ENCODE measurements at places on chromosomes 6 and 20.

- no peak for DNase-seq
- H3K36me3 ChIP-seq = no peaks in the 10 kb centered on the region
- H3K4me3 ChIP-seq = no peak overlapping the region
- no peaks in the 10 kb centered on the region for H3K27me3 ChIP-seq
- H3K4me1 ChIP-seq = peaks cover 64% of the 10 kb centered on the region
- H3K27ac ChIP-seq = peak overlapping the region; percentile 82
Observed at GRCh38 chr20:63855363-63856097, 5.8 kb upstream of the ABHD16B start.

DNA sequence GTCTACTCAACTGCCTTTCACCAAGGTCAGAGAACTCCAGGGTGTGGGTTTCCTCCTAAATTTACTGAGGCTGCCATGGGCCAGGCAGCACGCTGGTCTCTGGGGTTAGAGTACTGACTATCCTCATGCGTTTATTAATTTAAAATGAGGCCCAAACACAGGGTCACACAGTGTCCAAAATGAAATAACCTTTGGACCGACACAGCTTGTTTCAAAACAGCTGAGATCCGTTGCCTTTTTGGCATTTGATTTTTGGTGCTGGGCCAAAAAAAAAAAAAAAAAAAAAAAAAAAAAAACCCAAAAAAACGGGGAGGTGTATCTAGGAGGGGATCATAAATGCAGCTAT is 14.6 kb upstream of the TOX2 start:
- H3K36me3 ChIP-seq = no peaks in the 10 kb centered on the region
- no peaks in the 10 kb centered on the region for H3K27me3 ChIP-seq
- DNase-seq = no peak
- peak overlapping the region; percentile 14 for H3K27ac ChIP-seq

DNA sequence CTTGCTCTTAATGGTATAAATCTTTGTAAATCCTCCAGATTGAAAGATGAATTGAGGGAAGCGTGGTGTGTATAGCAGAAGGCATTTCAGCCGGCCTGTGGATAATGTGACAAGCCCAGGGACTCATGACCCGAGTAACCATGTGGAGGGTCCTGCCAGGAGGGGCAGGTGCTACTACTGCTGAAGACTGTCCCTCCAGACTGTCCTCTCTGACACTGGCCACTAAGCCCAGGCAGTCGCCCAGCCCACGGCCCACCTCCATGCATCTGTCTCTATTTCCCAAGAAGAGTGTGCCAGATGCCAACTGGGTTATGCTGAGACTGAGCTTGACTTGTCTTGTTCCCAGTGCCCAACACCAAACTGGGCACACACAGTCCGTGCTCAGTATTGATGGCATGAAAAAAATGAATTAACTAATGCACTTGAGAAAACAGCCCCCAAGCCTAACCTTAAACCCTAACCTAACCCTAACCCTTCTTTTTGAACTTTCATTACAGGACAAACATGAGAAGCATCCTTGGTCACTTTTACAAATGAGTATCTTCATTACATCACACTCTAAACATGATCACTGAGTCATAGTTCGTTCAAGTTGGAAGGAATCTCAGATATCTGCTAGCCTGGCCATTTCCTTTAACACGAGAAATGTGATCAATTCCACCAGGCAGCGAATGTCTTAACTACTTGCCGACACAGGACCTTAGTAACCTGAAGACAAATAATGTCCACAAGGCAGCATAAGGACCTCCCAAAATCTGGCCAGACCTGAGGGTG is 182.2 kb upstream of the RREB1 start:
- DNase-seq = no peak
- peaks cover 4% of the 10 kb centered on the region for H3K4me1 ChIP-seq
- H3K27ac ChIP-seq = no peak overlapping the region
- H3K4me3 ChIP-seq = no peak overlapping the region

- no peak for DNase-seq
Observed at GRCh38 chr6:113442040-113442439, 415.1 kb upstream of the MARCKS start.

GRCh38 chr6:87661016-87661415 is 41.0 kb downstream of the AKIRIN2 start:
- peaks cover 18% of the 10 kb centered on the region for H3K4me1 ChIP-seq
- H3K27ac ChIP-seq = peak overlapping the region; percentile 63
- H3K27me3 ChIP-seq = no peaks in the 10 kb centered on the region
- H3K36me3 ChIP-seq = no peaks in the 10 kb centered on the region

DNA sequence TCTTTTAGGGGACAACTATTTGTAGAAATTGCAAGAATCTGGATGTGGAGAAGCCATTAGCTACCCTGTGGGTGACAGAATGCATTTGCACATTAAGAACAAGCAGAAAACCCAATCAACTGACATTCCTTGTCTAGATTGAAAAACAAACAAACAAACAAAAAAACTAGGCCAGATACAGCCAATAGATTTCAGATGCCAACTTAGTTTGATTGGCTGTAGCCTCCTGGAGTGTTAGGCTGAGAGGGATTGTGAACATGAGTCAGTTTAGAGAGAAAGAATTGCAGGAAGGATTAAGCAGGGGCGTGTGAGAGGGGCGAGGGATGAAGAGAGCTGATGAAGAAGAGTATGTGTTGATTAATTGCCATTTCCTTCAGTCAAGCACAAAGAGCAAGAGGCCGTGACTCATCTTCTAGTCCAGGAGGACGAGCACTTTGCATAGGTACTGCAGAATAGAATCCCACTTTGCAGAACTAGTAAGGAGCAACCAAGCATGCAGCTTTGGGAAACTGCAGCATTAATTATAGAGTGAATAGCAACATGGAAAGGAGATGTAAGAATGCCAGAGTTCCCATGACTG is 188.0 kb upstream of the RAB32 start:
- H3K4me1 ChIP-seq = no peaks in the 10 kb centered on the region
- H3K27me3 ChIP-seq = no peaks in the 10 kb centered on the region
- H3K27ac ChIP-seq = no peak overlapping the region
- no peak for DNase-seq
- no peaks in the 10 kb centered on the region for H3K36me3 ChIP-seq

- H3K4me1 ChIP-seq = no peaks in the 10 kb centered on the region
- no peak for DNase-seq
- peak overlapping the region; percentile 41 for H3K27ac ChIP-seq
- no peak overlapping the region for H3K4me3 ChIP-seq
Observed at GRCh38 chr20:51848346-51848745, 46.0 kb upstream of the SALL4 start.

DNA sequence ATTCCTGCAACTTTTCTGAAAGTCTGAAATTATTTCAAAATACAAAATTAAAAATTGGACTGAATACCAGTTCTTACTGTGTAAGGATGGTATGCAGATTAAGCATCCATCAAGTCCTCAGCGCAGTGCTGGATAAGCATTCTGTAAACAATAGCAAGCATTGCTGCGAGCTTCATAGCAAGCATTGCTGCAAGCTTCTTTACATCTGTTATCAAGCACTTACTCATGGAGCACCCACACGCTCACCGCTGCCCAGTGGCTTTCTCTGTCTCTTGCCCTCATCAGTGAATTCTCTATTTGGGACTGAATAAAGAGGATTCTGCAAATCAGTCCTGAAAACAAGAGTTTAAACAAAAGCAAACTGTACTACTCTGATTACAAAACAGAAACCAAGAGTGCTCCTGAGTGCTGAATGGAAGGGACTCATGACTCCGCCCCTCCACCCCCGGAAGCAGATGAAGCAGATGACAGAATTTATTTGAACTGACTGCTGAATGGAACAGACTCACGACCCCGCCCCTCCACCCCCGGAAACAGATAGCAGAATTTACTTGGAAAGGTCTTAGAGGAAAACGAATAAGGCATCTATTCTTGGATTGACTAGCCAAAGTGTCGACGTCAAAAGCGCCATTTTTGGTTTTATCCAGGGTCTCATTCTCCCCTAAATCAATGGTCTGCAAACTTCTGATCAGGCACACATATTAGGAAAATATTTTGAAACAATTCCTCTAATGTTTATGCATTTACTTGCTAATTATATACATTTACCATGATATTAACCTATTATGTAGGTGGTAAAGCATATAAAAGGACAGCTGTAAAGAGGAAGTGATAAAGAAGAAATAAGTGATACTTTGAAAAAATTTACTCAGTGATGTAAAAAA is 22.1 kb upstream of the EYA2 start:
- no peaks in the 10 kb centered on the region for H3K36me3 ChIP-seq
- DNase-seq = peak; percentile 41
- H3K27ac ChIP-seq = no peak overlapping the region
- H3K4me3 ChIP-seq = no peak overlapping the region
- H3K27me3 ChIP-seq = no peaks in the 10 kb centered on the region

GRCh38 chr6:82568290-82568993 is 204.8 kb downstream of the TPBG start:
- no peaks in the 10 kb centered on the region for H3K36me3 ChIP-seq
- H3K4me3 ChIP-seq = no peak overlapping the region
- no peak for DNase-seq

- no peak for DNase-seq
- H3K36me3 ChIP-seq = no peaks in the 10 kb centered on the region
- H3K4me1 ChIP-seq = peaks cover 5% of the 10 kb centered on the region
- H3K4me3 ChIP-seq = no peak overlapping the region
- no peak overlapping the region for H3K27ac ChIP-seq
- H3K27me3 ChIP-seq = no peaks in the 10 kb centered on the region
Observed at GRCh38 chr6:3794092-3794491, 42.6 kb upstream of the PXDC1 start.

DNA sequence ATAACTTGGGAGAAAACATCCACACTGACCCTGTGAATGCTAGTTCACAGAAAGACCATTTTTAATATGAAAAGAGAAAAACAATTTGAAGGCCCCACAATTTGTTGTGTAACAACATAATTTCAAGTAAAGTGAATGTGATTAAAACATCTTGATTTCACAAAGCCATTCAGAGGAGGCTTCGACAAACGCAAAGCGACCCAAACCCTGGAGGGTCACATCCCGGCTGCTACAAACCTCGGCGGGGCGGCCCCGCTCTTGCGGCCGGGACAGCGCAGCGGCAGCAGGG is 14.0 kb downstream of the FOXC1 start:
- peaks cover 3% of the 10 kb centered on the region for H3K4me1 ChIP-seq
- H3K36me3 ChIP-seq = no peaks in the 10 kb centered on the region
- peak overlapping the region; percentile 70 for H3K27ac ChIP-seq
- H3K4me3 ChIP-seq = peak overlapping the region; percentile 57

DNA sequence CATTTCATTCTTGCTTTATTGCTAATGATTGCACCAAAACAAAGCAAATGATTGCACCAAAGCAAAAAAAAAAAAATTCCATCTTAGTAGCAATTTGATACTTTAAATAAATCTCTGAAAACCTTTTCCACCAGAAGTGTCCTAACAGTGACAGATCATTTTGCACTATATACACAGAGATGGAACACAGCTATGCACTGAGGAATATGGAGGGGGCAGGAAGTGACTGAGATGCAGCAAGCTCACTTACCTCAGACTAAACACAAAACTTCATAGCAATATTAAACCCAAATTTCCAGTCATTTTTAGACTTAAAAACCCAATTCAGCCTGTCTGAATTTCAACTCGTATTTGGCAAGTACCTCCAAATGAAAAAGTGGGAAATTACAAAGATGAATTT is 41.2 kb downstream of the HIVEP2 start:
- H3K4me1 ChIP-seq = no peaks in the 10 kb centered on the region
- H3K4me3 ChIP-seq = no peak overlapping the region
- DNase-seq = no peak
- H3K27ac ChIP-seq = no peak overlapping the region
- H3K27me3 ChIP-seq = no peaks in the 10 kb centered on the region
- no peaks in the 10 kb centered on the region for H3K36me3 ChIP-seq

DNA sequence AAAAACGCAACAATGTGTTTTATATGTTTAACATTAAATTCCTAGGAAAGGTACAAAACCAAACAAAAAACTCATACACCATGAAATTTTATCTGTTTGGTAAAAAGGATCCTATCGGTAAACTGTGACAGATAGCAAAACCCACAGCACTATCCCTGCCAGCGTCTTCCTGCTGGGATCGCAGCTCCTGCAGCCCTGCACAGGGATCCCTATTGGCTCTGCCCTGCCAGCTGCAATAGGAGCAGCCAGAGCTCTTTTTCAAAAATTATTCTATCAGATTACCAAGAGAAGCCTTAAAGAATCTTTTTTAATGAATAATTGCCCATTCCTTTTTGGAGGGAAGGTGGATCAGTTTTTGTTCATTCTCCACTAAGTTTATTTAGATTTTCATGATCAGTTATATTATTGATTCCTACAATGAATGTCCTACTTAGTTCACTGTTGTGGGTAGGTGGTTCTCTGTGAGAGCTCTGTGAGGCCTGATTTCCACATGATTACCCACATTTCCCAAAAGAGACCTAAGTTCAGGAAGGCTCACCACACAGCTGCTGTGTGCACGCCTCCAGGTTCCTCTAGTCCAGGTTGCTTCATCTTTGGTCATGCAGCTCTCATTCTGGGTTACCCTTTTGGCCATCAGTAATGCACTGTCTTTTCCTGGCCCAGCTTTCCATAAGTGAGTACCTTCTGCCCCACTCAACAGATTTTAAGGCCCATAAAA is 293.8 kb downstream of the FRK start:
- no peak for DNase-seq
- no peak overlapping the region for H3K4me3 ChIP-seq
- no peak overlapping the region for H3K27ac ChIP-seq
- H3K4me1 ChIP-seq = no peaks in the 10 kb centered on the region
- H3K27me3 ChIP-seq = no peaks in the 10 kb centered on the region

GRCh38 chr20:37479925-37480691 is 40.9 kb upstream of the NNAT start:
- no peak overlapping the region for H3K27ac ChIP-seq
- H3K4me3 ChIP-seq = no peak overlapping the region
- H3K36me3 ChIP-seq = no peaks in the 10 kb centered on the region
- no peaks in the 10 kb centered on the region for H3K4me1 ChIP-seq
- H3K27me3 ChIP-seq = no peaks in the 10 kb centered on the region

DNA sequence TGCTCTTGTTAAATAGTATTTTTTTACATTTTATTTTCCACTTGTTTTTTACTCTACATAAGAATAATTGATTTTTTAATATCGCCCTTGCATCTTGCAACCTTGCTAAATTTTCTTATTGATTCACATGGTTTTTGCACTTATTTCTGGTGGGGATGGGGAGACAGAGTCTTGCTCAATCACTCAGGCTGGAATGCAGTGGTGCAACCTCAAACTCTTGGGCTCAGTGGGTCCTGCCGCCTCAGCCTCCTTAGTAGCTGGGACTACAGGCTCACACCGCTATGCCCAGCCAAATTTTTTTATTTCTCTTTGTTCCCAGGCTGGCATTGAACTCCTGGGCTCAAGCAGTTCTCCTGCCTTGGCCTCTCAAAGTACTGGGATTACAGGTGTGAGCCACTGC is 30.3 kb downstream of the LIN28B start:
- H3K27ac ChIP-seq = no peak overlapping the region
- H3K4me3 ChIP-seq = no peak overlapping the region
- no peaks in the 10 kb centered on the region for H3K27me3 ChIP-seq
- H3K4me1 ChIP-seq = no peaks in the 10 kb centered on the region

- no peaks in the 10 kb centered on the region for H3K36me3 ChIP-seq
- H3K27me3 ChIP-seq = no peaks in the 10 kb centered on the region
- no peak overlapping the region for H3K4me3 ChIP-seq
- DNase-seq = peak; percentile 53
Observed at GRCh38 chr6:2196079-2196679, 49.2 kb downstream of the GMDS start.
